ENCODE measurements at places on chromosomes 6 and 20.

GRCh38 chr6:100893743-100894142 lies 12.6 kb upstream of the ASCC3 start:
- H3K36me3 ChIP-seq, result peaks cover 1% of the 10 kb centered on the region
- H3K4me3 ChIP-seq, result no peak overlapping the region
- no peak for DNase-seq
- no peaks in the 10 kb centered on the region for H3K4me1 ChIP-seq
- H3K27ac ChIP-seq, result no peak overlapping the region

DNA sequence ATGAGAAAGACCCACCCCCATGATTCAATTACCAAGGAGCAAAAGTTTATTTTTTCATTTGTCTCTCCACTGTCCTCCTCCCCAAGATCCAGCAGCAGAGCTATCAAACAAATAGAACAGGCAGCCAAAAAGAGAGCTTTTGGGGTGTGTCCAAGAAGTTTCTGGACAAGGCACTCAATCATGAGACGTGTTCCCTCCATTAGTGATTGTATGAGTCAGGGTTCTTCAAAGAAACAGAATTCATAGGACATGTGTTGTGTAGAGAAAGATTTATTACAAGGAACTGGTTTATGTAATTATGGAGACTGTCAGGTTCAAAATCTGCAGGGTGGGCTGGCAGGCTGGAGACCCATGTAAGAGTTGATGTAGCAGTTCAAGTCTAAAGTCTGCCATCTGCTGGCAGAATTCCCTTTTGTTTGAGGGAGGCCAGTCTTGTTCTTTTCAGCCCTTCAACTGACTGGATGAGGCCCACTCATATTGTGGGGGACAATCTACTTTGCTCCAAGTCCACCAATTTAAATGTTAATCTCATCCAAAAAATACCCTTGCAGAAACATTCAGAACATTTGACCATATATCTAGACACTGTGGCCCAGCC lies 248.1 kb upstream of the OPRM1 start:
- no peak for DNase-seq
- H3K4me3 ChIP-seq, result no peak overlapping the region
- H3K27me3 ChIP-seq, result no peaks in the 10 kb centered on the region
- H3K4me1 ChIP-seq, result no peaks in the 10 kb centered on the region

- no peaks in the 10 kb centered on the region for H3K36me3 ChIP-seq
- no peak overlapping the region for H3K27ac ChIP-seq
- no peaks in the 10 kb centered on the region for H3K27me3 ChIP-seq
Observed at GRCh38 chr6:129516787-129517186, 193.2 kb downstream of the ARHGAP18 start.

DNA sequence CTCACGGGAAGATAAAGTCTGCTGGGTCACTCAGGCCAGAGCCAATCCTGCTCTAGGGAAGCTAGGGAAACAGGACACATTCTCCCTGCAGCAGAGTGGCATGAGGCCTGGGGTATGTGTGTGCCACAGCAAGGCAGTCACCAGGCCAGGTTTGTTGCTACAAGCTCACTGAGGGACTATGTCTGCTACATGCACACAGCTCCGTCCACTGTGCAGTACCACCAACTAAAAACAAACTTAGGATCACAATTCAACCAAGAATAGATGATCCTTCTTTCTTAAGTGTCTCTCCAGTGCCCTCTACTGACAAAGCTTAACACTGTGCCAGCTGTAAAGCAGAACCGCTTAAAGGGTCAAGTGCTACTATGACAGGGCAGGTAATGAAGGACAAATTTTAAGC lies 192.5 kb downstream of the PTPRK start:
- DNase-seq, result peak; percentile 24
- H3K27ac ChIP-seq, result no peak overlapping the region
- H3K4me1 ChIP-seq, result no peaks in the 10 kb centered on the region
- H3K27me3 ChIP-seq, result no peaks in the 10 kb centered on the region

DNA sequence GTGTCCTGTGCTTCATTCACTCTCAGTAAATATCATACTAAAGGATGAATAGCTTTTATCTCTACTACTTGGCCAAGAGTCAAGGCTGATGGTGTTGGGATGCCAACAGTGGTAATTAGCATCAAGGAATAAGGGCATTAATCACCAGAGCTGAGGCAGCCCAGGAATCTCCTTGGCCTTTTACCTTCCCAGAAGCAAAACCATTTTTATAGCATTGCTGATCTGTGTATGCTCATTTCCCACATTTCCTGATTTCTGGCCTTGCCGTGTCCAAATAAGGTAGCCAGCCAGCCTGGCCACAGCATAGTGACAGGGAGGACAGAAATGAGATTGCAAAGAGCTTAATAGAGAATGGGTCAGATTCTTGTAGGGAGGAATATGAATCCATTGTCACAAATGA lies 76.7 kb upstream of the FOXO3 start:
- DNase-seq, result no peak
- H3K36me3 ChIP-seq, result peaks cover 25% of the 10 kb centered on the region
- no peak overlapping the region for H3K4me3 ChIP-seq
- H3K4me1 ChIP-seq, result no peaks in the 10 kb centered on the region
- H3K27ac ChIP-seq, result no peak overlapping the region
- H3K27me3 ChIP-seq, result no peaks in the 10 kb centered on the region

All from activated CD4-positive, alpha-beta memory T cell treated with anti-CD3 and anti-CD28 coated beads for 36 hours (primary cell).